ENCODE measurements at places on chromosomes 5 and 9. TPM values are rescaled to one million over a fixed set of nuclear protein-coding genes. Genes with fewer than 3 reads are reported as not detected.
A peak's percentile ranks its signal among the peaks of the same experiment; 100 is the strongest.

DNA sequence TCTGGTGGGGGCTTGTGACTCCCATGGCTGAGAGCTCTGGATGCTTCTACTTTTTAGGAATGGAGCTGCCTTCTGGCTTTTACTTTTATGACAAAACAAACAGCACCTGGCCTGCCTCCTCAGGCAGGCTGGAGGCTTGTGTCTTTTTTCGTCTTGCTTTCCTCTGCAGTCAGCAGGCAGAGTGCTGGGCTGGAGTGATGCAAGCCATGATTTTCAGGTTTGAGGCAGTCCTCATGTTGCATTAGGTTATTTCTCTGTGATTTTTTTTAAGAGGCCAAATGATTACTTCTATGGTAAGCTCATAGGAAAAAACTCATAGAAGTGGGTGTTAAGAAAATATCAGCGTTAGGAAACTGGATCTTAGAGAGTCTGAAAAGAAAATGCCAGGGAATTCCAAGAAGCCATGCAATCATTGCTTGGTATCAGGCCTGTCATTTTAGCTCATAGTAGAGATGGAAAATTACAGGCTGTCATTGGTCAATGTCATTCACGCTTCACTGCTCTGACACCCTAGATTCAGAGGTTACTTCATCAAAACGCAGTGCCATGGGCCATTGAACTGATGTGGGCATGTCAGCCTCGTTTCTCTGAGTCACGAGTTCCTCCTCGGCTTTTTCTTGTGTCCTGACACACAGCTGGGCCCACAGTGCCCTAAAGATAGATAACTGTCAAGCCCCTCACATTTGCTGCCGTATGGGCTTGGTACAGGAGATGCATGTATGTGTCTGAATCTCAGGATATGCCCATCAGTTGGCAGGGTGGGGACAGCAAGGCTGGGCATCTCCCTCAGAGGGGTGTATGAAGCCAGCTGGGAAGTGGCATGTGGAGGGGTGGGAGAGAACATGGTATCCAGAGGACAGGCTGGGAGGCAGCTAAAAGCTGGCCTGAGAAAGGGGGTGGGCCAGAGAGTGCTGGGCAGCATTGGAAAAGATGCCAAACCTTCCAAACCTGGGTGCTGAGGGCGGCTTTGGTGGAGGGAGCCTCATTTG is 151.8 kb downstream of the HSPA4 start:
- H3K4me1 ChIP-seq, result peaks cover 20% of the 10 kb centered on the region
- H3K27ac ChIP-seq, result no peak overlapping the region
- no peak overlapping the region for H3K4me3 ChIP-seq
- H3K36me3 ChIP-seq, result no peaks in the 10 kb centered on the region
- no peak for DNase-seq

DNA sequence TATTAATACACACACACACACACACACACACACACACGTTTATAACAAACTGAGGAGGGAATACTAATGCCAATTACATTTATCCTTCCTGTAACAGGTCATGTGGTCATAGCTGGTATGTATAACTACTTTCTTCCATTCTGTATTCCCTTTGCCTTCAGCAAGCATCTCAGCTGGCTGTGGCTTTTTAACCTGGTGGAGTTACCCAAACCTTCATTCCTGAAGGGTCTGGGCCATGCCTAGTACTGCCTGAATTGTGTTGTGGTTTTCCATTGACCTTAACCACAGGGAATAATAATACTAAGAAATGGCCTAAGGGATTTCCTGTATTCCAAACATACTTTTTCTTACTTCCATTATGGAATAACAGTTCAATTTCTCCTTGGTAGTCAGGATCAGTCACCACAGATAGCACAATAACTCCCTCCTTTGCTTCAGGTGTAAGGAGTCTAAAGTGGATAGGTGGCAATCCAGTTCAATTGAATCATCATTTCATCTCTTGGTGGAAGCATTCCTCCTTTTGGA is 222.2 kb upstream of the MEF2C start:
- H3K4me3 ChIP-seq, result no peak overlapping the region
- H3K27ac ChIP-seq, result no peak overlapping the region
- no peaks in the 10 kb centered on the region for H3K36me3 ChIP-seq
- DNase-seq, result no peak
- no peaks in the 10 kb centered on the region for H3K27me3 ChIP-seq

GRCh38 chr5:79962575-79963222 is 28.4 kb downstream of the MTX3 start:
- H3K36me3 ChIP-seq, result no peaks in the 10 kb centered on the region
- H3K27ac ChIP-seq, result no peak overlapping the region
- no peaks in the 10 kb centered on the region for H3K27me3 ChIP-seq
- DNase-seq, result peak; percentile 72
- no peak overlapping the region for H3K4me3 ChIP-seq
- peaks cover 11% of the 10 kb centered on the region for H3K4me1 ChIP-seq

- no peak overlapping the region for H3K27ac ChIP-seq
- DNase-seq, result peak; percentile 57
- no peaks in the 10 kb centered on the region for H3K36me3 ChIP-seq
- H3K27me3 ChIP-seq, result no peaks in the 10 kb centered on the region
- peaks cover 5% of the 10 kb centered on the region for H3K4me1 ChIP-seq
- H3K4me3 ChIP-seq, result no peak overlapping the region
Measured at GRCh38 chr9:134469041-134469875, 143.0 kb downstream of the RXRA start.

DNA sequence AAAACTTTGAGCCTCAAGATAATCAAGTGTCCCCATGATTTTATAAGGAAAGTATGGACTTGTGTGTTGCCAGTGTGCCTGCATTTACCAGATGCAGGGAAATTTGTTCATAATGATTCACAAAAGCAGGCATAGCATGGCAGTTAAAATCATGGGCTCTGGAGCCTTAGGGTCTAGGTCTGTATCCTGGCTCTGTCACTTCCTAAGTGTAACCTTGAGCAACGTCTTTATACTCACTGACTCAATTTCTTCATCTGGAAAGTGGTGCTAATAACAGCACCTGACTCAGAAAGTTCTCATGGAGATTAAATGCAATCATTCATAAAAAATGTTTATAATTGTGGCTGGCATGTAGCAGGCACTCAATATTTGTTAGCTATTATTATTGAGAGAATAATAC is 234.9 kb downstream of the SAXO1 start:
- H3K27ac ChIP-seq, result peak overlapping the region; percentile 95
- H3K4me1 ChIP-seq, result peaks cover 46% of the 10 kb centered on the region
- peaks cover 58% of the 10 kb centered on the region for H3K36me3 ChIP-seq
- peak; percentile 95 for DNase-seq
- no peaks in the 10 kb centered on the region for H3K27me3 ChIP-seq

- peaks cover 8% of the 10 kb centered on the region for H3K36me3 ChIP-seq
- no peak overlapping the region for H3K4me3 ChIP-seq
- no peak overlapping the region for H3K27ac ChIP-seq
Measured at GRCh38 chr5:168788107-168788506, 208.9 kb upstream of the PANK3 start.

DNA sequence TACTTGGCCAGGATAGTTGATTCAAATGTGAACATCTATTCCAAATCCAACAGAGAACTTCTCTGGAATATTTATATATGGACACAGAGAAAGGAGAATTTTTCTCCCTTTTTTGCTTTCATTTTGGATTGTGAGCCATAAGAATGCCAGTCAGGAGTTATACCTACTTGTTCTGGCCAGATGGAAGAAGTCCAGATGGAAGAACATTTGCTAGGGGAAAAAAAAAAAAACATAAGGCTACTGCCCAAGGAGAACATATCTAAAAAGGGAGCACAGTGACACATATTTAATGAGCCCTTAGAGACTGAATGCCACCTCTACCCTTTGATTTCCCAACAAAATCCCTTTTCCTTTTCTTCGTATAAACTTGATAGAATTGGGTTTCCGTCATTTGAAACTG is 61.7 kb upstream of the PPP2R2B start:
- DNase-seq, result no peak
- no peaks in the 10 kb centered on the region for H3K4me1 ChIP-seq
- H3K36me3 ChIP-seq, result no peaks in the 10 kb centered on the region
- no peak overlapping the region for H3K27ac ChIP-seq
- no peaks in the 10 kb centered on the region for H3K27me3 ChIP-seq

DNA sequence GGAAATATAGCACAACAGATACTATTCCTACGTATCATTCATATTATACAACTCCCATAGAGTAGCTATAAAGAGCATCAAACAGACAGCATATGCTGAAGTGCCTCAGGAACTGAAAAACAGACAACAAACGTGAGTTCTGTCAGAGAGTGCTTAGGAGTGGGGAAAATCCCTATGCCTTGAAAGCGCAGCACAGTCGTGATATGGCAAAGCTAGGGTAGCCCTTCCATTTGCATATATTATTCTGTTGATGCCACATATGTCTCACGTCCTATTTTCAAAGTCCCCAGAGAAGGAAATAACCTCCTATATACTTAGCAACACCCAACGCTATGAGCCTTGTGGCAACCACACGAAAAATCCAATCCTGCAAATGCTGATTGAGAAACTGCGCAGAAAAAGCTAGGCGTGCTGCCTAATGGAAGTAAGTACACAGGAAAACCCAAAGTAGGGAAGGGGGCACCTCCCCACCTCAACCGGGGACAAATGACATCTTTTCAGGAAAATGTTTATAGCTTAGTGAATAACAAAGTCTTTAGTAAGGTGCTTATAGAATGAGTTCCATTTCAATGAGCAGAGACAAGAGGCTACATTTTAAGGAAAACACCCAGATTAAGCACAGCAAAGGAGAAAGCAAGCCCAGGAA is 105.1 kb downstream of the MED10 start:
- H3K27me3 ChIP-seq, result no peaks in the 10 kb centered on the region
- H3K36me3 ChIP-seq, result no peaks in the 10 kb centered on the region
- H3K27ac ChIP-seq, result no peak overlapping the region
- no peaks in the 10 kb centered on the region for H3K4me1 ChIP-seq
- no peak for DNase-seq

DNA sequence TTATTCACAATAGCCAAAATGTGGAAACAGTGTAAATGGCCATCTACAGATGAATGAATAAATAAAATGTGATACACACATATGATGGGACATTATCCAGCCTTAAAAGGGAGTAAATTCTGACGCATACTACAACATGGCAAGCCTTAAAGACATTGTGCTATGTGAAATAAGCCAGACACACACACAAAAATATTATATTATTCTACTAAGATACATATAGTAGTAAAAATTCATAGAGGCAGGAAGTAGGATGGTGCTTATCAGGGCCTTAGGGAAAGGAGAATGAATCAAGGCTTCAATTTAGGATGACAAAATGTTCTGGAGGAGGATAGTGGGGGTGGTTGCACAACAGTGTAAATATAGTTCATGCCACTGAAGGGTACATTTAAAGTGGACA is 346.7 kb upstream of the SMARCA2 start:
- H3K4me1 ChIP-seq, result no peaks in the 10 kb centered on the region
- H3K27ac ChIP-seq, result no peak overlapping the region

- peak; percentile 26 for DNase-seq
- no peaks in the 10 kb centered on the region for H3K4me1 ChIP-seq
- H3K4me3 ChIP-seq, result no peak overlapping the region
- no peaks in the 10 kb centered on the region for H3K36me3 ChIP-seq
- peaks cover 97% of the 10 kb centered on the region for H3K27me3 ChIP-seq
- H3K27ac ChIP-seq, result no peak overlapping the region
Measured at GRCh38 chr9:77014597-77015263, 4.7 kb upstream of the FOXB2 start.

DNA sequence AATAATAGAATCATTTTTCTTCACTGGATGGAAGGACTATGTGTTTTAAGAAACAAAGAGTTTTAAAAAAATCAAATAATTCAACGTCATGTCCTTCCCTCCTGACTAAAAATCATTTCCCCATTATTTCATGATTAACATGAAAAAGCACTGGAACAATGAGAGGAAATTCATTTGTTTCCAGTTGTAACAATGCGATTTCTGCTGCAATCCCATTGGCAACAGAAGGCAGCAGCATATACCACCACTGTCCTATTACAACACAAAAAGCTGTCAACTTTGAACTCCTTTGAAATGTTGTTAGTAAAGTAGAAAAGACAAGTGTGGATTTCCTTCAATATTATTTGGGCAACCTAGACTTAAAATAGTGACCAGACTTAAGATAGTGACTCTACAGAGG is 3.1 kb downstream of the C5orf63 start:
- no peaks in the 10 kb centered on the region for H3K36me3 ChIP-seq
- no peak overlapping the region for H3K27ac ChIP-seq
- DNase-seq, result no peak

DNA sequence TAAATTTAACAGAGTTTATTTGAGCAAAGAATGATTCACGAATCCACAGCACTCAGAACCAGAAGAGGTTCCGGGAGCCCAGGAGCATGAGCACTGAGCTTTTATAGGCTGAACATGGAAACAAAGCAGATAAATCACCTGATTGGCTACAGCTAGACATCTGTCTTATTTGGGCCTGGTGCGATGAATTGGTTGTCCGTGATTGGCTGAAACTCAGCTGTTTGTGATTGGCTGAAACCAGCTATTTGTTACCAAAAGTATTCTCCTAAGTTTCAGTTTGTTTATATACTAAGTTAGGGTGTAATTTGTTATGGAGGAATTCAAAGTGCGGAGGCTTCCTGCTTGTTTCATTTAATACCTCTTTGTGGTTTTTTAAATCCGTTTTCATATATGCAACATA is 15.8 kb upstream of the LCP2 start:
- DNase-seq, result no peak
- H3K27ac ChIP-seq, result no peak overlapping the region
- no peaks in the 10 kb centered on the region for H3K36me3 ChIP-seq

GRCh38 chr5:16144416-16144815 is 35.2 kb downstream of the MARCHF11 start:
- H3K27me3 ChIP-seq, result no peaks in the 10 kb centered on the region
- DNase-seq, result no peak
- H3K36me3 ChIP-seq, result no peaks in the 10 kb centered on the region

DNA sequence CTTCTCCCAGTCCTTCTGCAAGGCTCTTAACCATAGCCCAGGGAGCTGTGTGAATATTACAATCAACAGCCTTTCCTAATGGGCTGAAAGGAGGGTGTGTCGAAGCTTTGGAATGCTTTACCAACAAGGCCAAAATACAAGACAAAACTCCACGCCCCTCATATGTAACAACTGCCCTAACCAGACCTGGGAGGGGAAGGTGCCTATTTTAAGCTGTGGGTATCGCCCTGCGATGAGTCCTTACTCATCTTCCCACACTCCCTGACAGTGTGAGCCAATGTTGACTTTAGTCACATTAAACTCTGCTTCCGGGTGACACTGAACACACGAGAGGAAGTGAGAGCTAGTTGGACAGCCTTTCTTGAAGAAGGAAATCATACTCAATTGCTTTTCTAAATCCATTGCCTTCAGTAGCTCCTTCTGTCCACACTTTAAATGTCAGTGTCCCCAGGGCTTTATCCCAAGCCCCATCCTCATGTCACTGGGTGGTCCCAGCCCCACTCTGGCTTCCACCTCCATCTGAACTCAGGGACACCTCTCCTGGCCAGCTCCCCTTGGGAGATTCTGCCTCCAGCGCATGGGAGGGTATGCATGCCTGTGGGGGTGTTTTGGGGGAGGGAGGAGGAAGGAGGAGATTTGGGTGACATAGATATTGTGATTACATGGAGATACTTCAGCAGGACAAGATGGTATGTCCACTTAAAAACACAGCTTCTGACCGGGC is 6.5 kb upstream of the TBC1D9B start:
- H3K27ac ChIP-seq, result peak overlapping the region; percentile 38
- no peaks in the 10 kb centered on the region for H3K27me3 ChIP-seq
- no peaks in the 10 kb centered on the region for H3K36me3 ChIP-seq
- DNase-seq, result peak; percentile 81

The QRFP gene
- total RNA-seq, result not detected

The IER5L gene
- 69.4 TPM for total RNA-seq

The EFNA5 gene
- not detected for total RNA-seq

The CRHBP gene
- total RNA-seq, result not detected

The CER1 gene
- total RNA-seq, result not detected

The AIF1L gene
- total RNA-seq, result not detected

The SLCO4C1 gene
- not detected for total RNA-seq

The SAXO1 gene
- total RNA-seq, result not detected

The SOHLH1 gene
- not detected for total RNA-seq

The PCDHGA2 gene
- 6.3 TPM for total RNA-seq
